ENCODE measurements at places on chromosomes 11 and 22.

DNA sequence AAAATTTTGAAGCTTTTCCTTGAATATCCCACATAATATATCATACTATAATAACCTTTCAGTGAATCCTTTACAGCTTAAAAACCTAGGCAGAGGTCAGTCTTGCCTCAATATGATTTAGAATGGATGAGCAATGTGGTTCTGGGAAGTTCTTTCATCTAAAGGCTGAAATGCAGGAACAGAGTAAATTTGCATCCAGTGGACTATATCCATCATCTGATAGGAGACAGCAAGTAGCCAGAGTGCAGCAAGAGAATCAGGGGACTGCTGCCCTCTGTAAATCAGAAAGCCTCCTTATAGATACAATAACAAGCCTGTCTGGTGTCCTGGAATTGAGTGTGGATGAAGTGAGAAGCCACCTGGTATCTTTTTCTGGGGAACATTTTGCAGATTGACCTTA, 748.3 kb upstream of the CCDC90B start:
- no peak for DNase-seq

GRCh38 chr11:102473543-102473942, 21.0 kb upstream of the TMEM123 start:
- DNase-seq = no peak

DNA sequence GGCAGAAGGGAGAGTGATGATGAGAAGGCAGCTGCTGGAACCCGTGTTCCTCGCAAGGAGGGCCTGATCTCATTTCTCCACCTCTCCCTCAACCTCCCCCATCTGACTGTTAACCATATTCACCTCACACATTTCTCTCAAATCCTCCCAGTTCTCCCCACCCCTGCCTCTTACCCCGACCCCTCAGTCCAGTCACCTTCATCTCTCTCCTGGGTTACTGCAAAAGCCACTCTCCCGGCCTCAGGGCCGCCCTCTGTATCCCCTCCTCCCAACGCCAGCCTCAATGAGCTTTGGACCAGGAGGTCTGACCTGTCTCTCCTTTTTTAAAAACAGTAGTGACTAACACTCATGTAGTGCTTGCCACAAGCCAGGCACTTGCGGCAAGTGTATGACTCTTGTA, 29.5 kb upstream of the LMO1 start:
- DNase-seq = no peak

GRCh38 chr11:117183724-117184349, 5.3 kb downstream of the SIDT2 start:
- no peak for DNase-seq

DNA sequence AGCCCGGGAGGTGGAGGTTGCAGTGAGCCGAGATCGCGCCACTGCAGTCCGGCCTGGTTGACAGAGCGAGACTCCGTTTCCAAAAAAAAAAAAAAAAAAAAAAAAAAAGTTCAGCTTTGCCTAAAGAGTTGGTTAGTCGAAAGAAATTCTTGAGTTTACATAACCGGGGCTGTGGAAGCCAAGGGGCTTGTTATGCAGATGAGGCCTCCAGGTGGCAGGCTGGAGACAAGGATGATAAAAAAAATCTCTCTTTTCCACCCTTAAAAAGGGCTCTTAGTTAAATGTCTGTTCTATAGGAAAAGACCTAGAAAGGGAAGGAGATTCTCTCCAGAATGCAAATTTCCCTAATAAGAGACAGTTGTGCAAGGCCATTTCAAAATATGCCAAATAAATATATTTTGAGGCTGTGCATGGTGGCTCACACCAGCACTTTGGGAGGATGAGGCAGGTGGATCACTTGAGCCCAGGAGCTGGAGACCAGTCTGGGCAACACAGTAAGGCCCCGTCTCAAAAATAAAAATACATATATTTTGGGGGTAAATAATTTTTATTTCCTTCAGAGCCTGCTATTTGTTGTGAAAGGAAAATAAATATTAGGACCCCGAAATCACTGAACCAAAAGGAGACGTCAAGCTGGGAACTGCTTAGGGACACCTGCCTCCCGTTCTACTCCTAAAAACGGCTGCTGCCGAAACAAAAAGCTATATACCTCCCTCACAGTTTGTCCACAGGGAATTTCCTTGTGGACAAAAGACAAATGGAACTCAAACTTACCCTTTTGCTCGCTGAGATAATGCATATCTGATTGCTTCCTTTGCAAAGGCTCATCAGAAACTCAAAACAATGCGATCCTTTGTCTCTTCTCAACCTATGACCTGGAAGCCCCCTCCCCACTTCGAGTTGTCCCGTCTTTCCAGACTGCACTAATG, 2.4 kb upstream of the IFITM2 start:
- peak; percentile 79 for DNase-seq

GRCh38 chr11:65362320-65362931, 7.9 kb downstream of the TIGD3 start:
- no peak for DNase-seq

DNA sequence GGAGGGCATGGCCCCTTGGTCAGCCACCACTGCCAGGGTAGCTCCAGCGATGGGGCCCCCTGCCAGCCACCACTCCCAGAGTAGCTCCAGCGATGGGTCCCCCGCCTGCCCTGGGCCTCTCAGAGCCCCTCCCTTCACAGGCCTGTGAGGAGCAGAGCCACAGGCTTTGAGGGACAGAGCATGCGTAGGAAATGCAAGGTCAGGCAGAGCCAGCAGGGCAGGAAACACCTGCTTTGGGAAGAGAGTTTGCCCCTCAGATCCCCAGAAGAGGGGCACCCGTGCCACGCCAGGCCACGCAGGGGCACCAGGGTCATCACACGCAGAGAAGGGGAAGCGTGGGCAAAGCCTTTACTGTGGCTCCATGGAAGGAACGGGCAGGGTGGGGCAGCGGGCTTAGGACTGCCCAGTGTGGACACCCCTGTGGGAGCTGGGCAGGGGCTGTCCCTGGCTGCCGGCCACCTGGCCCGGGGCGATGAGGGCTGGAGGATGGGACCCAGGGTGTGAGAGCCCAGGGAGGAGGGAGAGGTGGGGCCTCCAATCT, 477.8 kb downstream of the BRD1 start:
- DNase-seq = no peak

GRCh38 chr22:49481659-49482399, 345.8 kb downstream of the BRD1 start:
- DNase-seq = no peak

- DNase-seq = no peak
Observed at GRCh38 chr11:125090816-125091215, 20.6 kb downstream of the TMEM218 start.

- peak; percentile 13 for DNase-seq
Observed at GRCh38 chr22:37578002-37578401, 1.9 kb downstream of the LGALS2 start.

DNA sequence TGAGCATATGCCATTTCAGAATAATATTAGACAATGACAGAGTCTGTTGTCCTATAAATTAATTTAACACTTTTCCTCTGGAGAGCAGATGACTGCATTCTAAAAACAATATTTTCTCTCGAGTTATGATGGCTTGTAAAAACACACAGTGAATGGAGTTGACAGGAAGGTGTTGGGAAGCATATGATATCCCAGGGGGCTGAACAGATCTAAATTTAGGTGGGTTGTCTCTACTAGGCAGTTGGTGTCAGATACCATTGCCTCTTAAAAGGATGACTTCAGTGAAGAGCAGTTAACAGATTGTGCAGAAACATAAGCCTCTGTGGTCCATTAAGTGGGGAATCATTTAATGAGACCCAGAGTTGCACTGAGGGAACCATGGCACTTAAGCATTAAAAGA, 30.7 kb downstream of the SVIP start:
- DNase-seq = no peak

DNA sequence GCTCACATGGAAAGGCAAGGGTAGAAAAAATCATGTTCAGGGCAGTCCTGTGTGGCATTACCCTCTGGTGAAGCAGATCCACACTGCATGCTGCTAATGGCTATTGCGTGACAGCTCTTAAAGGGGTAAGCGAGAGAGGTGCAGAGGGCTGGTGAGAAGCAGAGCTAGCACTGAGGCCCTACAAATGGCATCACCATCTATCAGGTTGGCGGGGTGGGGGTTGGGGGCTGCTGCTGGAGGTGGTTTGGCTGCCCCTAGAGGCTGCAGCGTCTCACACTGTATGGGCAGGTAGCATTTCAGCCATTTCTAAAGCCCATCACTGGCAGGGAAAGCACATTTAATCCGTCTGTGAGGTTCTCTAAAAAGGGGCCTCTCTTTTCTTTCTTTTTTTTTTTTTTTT, 16.9 kb upstream of the TMA7B start:
- no peak for DNase-seq

GRCh38 chr11:68838572-68838964, 3.1 kb downstream of the CPT1A start:
- peak; percentile 37 for DNase-seq

- peak; percentile 6 for DNase-seq
Observed at GRCh38 chr11:45765836-45766235, 39.1 kb upstream of the SLC35C1 start.

DNA sequence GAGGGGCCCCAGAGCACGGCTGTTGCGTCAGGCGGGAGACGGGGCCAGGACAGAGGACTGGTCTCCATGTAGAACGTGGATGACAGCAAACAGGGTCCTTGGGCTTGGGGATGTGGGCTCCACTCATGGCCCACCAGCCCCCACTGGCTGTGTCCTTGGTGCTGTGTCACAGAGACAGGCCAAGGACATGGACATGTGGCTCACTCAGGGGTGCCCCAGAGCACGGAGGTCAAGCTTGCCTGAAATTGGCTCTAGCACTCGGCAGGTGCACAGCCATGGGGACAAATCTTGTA, 14.4 kb downstream of the FADS2 start:
- DNase-seq = no peak

DNA sequence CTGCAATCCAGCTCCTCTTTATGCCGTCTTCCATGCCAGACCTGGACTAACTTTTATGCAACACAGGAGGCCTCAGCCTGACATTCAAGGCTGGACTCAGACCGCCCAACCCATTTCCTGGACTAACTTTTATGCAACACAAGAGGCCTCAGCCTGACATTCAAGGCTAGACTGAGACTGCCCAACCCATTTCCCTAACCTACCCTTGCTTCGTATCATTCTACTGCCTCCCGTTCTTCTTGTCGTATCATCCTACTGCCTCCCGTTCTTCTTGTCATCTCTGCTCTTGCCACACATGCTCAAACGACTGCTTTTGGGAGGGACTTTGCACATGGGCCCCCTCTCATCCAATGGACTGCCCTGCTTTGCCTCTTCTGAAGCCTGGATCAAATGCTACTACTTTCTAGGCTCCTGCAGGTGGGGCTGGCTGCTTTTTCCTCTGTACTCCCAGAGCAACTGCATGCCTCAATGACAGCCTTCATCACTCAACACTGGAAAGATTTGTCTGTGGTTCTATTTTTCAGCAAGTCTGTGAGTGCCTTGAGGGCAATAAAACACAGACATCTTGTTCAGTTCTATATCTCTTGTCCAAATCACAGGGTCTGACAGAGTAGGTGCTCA, 7.8 kb downstream of the TBC1D10A start:
- no peak for DNase-seq

GRCh38 chr22:35648066-35649025, at the start of gene APOL6:
Gene APOL6 (plus strand): TSS chr22:35648446. CDS start chr22:35656426, 7,980 bp downstream.
- peak; percentile 86 for DNase-seq

Measured in EH (cell line).